ENCODE measurements at places on chromosomes 16 and 17.

DNA sequence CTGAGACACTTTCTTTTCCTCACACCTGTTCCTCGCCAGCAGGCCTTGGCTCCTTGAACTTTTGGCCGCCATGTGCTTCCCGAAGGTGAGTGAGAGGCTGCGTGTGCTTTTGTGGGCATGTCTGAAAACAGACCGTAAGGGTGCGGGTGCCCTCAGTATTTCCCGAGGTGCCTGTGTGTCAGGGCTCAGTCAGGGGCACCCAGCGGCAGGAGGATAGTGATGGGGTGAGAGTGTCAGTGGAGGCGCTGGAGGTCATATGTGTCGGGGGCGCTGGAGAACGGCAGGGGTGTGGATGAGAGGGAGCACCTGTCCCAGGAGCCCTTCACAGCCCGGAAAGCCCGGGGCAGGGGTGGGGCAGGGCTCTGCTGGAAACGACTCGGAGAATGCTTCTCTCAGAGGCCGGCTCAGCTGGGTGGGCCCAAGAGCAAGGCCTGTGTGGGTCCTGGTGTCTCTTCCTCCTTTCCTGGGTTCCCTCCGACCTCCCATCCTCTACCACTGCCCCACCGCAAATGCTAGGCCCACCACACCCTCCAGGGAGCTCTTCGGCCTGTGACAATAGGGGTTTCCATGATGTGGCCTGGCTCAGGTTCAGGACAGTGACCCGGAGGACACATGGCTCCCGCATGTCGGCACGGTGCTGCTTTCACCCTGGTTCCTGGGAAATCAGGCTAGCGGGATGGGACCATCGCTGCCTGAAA lies 451 bp downstream of the IL32 start:
- no peak for DNase-seq

DNA sequence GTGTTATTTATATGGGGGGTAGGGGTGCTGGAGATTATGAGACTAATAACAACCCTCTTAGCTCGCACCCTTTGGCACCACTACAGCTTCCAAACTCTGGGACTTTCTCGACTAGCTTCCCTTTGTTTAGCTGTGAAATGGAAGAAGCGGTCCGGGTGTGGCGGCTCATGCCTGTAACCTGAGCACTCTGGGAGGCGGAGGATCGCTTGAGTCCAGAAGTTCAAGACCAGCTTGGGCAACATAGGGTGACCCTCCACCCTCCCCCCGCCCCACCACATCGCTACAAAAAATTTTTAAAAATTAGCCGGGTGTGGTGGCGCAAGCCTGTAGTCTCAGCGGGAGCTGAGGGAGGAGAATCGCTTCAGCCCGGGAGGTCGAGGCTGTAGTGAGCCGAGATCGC lies 814 bp upstream of the CDH3 start:
- no peak for DNase-seq

- DNase-seq, result no peak
Measured at GRCh38 chr17:1623057-1623630, 5.5 kb downstream of the SLC43A2 start.

DNA sequence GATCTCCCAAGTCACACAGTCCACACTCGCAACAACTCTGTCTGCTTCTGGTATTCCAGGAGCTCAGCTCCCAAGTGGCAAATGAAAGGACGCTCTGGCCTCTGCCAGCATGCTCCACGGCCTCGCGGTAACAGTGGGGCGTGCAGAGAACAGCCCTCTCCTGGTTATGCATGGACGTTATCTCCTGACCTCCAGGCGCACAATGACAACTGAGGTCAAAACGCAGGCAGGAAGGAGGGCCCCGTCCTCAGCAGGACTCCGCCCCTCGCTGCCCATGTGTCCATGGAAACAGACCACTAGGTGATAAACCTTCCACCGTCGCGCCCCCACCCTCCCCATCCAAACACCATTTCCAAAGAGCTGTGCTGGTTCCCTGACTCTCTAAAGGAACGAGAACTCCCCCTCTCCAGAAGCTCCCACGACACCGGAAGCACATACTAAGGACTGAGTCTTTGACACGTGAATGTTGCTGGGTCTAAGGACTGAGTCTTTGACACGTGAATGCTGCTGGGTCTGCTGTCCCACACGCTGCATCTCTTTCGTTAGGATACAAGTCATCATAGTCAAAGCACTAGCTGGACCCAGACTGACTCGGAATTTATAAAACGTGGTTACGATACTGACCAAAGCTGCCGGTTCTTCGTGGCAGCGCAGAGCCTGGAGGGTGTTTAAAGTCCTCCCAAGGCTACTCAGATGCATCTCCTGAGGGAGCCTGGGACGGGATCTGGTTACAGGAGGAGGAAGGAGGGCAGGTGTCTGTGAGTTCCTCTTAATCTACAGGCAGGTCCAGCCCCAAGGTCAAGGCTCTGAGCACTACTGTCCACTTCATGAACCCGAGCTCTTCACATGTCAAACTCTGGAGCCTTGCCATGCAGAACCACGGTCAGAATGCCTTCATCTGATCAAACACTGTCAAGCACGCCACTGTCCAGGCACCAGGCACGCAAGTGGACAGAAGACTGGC lies 43.9 kb downstream of the KLHDC4 start:
- DNase-seq, result no peak

DNA sequence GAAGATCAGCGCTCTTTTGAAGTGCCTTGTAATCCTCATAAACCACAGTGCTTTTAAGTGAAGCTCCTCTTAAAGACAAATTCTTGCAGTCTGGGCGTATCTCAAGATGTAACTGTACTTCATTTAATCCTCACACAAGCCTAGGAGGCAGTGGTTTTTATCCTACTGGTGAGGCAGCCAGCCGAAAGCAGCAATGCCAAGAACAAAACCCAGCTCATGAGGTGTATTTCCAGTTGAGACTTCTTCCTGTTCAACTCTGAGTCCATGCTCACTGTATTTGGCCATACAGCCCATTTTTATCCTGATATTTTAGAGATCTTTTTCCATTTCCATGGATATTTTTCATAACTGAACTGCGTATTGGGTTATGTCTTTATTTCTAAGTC lies 13.7 kb downstream of the CTRB2 start:
- no peak for DNase-seq

- DNase-seq, result no peak
Measured at GRCh38 chr17:42210046-42210445, 15.8 kb upstream of the GHDC start.

- DNase-seq, result peak; percentile 83
Measured at GRCh38 chr17:4407851-4408250, 25.9 kb upstream of the SPNS3 start.

- DNase-seq, result no peak
Measured at GRCh38 chr17:76336756-76337412, 16.8 kb downstream of the PRPSAP1 start.

DNA sequence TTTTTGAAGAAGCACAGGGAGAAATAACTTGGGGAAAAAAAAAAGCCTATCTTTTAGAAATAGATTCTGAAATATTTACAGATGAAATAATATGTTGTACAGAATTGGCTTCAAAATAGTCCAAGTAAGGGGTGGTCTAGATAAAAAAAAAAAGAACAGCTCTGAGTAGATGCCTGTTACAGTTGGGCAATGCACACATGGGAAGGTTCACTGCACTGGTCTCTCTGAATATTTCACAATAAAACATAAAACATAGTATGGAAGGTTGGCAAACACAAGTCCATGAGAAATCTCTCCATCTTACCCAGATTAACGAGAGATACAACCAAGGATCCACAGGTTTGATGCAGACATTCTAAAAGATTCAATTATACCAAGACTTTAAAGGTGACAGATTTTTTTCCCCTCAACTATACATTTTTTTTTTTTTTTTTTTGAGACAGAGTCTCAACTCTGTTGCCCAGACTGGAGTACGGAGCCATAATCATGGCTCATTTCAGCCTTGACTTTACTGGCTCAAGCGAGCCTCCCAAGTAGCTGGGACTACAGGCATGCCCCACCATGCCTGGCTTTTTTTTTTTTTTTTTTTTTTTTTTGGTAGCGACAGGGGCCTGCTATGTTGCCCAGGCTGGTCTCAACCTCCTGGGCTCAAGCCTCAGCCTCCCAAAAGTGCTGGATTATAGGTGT lies 58.0 kb downstream of the KANSL1 start:
- no peak for DNase-seq

DNA sequence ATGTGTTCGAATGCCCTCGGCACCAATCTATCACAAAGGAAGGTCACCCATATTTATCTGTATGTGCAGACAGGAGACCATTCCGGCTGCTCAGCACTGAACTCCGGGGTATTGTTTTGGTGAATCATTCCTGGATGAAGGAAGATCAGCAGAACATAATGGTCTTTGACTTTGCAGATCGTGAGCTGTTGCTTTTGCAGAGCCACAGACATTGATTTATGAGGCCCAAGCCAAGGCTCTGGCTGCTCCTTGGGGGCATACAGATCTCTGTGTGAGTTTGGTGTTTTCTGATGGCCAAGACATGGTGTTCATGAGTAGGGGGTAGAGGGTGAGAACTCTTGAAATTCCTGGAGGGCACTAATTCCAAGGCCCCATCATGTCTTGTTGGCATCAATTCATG lies 458.8 kb upstream of the HSBP1 start:
- no peak for DNase-seq

- DNase-seq, result no peak
Measured at GRCh38 chr16:57540906-57541753, 1.3 kb upstream of the ADGRG5 start.

DNA sequence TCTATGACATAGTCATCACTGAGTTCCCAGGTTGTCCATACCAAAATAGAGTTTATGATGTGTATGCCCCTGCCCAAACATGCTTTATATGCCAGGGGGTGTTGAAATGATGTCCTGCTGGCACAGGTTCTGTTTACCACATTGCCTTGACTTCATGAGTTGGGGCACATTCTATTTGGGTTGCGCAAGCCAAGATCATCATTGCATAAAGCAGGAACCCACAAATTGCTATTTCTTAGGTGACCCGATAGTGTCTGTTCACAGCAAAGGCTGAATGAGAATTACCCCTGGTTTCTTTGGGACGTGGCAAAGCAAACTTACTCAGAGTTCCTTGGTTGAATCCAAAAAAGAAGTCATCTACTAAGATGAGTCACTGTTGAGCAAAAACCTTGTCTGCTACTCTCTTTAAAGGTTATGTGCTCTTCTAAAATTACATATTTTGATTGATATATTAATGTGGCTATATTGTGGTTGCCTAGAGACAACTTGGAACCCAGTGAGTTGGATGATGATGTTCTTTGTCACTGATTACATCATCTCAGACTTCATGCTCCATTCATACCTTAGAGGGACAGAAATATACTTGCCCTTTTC lies 912.6 kb upstream of the SOX9 start:
- DNase-seq, result no peak

DNA sequence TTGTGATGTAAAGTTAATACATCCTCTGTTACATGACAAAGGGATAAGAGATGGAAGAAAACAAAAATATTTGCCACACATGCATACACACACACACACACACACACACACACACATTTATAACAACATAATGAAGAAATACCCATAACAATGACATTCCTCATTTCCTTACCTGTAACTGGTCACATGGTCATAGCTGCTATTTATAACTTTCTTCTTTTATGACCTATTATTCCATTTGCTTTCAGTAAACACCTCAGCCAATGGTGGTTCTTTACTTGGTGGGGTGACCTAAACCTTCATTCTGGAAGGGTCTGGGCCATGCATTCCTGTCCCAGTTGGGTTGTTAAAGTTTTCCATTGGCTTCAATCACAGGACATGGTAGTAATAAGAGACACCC lies 5.3 kb downstream of the MT2A start:
- no peak for DNase-seq

GRCh38 chr17:82248815-82249674 lies 20.2 kb downstream of the SLC16A3 start:
- no peak for DNase-seq

- DNase-seq, result no peak
Measured at GRCh38 chr17:58312021-58312630, 16.5 kb downstream of the TSPOAP1 start.

- DNase-seq, result no peak
Measured at GRCh38 chr17:5118219-5118618, 2.4 kb downstream of the USP6 start.

DNA sequence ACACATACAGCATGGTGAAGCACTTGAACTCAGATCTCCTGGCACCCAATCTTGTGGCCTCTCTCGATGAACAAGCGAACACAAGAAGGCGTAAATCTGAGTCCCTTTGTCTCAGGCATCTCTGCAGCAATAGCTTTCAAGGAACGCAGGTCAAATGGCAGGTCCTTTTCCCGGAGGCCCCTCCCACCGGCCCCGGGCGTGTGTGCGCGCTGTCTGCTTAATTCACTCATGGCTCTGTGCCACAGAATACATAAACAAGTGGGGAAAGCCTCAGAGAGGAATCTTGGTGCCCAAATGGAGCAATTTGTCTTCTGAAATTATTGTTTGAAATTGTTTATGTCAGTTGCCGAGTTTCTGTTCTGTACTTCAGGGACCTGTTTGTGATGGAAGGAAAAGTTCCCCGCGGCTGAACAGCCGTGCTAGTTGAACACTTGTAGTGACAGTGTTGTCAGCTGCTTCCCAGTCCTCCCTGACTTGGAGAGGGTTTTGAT lies 14.8 kb downstream of the MYOCD start:
- no peak for DNase-seq

GRCh38 chr17:81020767-81021497 lies 14.0 kb upstream of the BAIAP2 start:
- no peak for DNase-seq

GRCh38 chr16:70253291-70254106 lies 1.8 kb upstream of the EXOSC6 start:
- DNase-seq, result no peak

All from NCI-H1694 treated with DMSO at 0.1 percent for 48 hours (cell line).